Left renal pelvis (tissue), 4 donors: ENCODE measurements at places on chromosomes 5 and 9.

DNA sequence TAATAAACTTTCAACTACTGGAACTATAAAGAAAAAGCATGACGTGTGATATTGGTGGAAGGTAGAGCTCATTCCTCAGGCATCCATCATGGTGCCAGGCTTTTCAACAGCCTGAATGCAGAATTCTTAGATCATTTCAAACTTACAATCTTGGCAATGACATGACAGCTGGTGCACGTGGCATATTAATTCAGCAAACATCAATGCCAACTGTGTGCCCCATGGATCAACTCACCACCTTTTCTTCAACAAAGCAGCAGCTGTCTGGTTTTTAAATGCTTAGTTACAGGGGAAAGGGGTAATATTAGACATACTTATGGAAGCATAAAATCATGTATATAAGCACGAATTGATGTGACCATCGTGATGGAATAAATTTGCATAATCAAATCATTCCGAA, 56.0 kb upstream of the OR13F1 start:
- no peak for DNase-seq

DNA sequence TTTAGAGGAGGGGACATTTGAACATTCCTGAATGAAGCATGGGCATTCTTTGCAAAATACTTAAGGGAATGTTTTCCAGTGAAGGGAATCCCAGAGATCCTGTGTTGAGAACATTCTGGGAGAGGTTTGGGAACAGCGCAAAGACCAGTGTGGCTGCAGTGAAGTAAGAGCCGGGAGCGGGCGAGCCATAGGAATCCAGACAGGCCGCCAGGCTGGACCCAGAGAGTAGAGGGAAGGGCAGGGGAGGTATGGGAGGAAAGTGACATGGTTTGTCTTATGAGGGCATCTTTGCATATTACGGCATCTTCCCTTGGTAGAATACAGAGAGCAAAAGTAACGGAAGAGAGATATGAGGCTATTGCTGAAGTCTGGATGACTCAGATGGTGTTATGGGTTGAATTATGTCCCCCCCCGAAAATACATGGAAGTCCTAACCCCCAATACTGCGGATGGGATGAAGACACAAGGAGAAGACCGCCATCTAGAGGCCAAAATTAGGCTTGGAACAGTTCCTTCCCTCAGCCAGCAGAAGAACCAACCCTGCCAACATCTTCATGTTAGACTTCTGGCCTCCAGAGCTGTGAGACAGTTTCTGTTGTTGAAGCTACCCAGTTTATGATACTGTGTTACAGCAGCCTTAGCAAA, 268.2 kb downstream of the MAST4 start:
- DNase-seq = no peak

DNA sequence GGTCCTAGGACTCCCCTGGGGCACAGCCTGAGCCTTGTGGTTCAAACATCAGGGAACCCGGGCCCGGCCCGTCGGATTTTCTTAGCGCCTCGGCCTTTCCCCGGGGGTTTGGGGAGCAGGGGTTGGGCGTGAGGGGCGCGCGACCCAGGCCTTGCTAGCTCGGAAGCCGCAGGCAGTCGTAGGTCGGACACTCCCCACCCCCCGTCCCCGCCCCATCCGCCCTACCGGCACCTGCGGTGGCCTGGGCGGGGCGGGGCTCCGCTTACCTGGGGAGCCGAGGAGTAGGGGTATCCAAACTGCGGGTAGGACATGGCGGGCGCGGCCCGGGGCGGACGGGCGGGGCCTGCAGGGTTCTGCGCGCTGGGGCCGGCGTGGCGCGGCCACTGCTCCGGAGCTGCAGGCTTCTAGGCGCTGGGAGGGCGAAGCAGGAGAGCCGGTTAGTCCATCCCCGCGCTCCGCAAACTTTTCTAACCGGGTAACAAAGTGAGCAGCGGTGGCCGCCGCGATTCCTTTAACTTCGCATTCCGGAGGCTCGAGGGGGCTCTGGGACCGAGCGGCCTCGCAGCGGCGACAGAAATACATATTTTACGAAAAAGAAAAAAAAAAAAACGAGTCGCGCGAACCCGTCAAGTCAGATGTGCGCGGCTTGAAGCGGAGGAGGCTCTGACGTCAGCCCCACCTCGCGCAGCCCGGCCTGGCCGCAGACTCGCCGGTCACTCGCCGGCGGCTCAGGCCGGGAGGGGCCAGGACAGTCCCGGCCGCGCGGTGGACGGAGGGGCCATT, at the start of gene IRX4:
Gene IRX4, minus strand, starts transcription at position 589 of the 783 bp plus-strand sequence. Its CDS starts 278 bp downstream, at position 311.
- no peak for DNase-seq

DNA sequence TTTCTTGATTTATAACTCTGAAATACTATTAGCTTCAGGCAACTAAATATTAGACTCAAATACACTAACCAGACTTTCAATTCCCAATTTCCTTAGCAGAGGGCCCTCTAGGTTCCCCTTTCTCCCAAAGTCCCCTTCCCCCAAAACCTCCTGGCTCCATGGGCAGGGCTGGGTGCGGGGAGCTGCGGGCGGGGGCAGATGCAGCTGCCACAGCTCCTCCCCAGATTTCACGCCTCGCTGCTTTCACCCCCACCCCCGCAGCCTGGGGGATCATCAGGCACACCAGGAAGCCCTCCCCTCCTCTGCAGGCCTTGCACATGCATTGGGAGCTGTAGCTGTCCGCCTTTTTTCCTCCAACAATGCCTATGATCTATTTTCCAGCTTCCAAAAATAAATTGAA, 82.8 kb upstream of the SPATA31C2 start:
- no peak for DNase-seq

- no peak for DNase-seq
Measured at GRCh38 chr9:16687678-16688369, 182.6 kb downstream of the BNC2 start.

DNA sequence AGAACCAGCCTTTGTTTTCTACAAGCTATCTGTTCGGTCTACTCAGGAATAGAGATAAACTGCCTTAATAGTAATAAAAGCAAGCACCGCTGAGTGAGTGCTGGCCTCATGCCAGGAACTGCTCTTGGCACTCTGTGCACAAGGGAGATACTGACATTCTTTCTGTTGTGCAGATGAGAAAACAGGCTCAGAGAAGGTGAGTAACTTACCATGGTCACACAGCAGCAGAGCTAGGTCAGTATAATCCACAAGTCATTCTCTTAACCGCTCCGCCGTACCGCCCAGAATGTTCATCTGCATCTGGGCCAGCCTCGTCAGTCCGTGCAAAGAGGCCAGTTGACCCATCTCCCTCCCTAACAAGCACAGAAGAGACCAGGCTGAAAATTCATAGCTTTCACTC, 27.4 kb downstream of the QRFP start:
- no peak for DNase-seq

DNA sequence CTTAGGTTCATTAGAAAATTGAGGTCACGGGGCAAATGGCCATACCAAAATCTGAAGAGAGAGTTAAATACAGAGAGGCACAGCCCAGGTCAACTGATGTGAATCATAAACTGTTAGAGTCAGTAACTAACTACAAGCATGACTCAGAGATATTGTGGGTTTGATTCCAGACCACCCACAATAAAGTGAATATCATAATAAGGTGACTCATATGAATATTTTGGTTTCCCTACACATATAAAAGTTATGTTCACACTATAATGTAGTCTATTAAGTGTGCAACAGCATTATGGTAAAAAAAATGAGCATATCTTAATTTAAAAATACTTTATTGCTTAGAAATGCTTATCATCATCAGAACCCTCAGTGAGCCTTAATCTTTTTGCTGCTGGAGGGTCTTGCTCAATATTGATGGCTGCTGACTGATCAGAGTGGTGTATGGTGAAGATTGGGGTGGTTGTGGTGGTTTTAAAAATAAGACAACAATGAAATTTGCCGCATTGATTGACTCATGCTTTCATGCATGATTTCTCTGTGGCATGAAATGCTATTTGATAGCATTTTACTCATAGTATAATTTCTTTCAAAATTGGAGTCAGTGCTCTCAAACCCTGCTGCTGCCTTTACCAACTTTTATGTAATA, 53.1 kb upstream of the EDIL3 start:
- DNase-seq = no peak

- no peak for DNase-seq
Measured at GRCh38 chr5:137199966-137200365, 299.2 kb downstream of the SPOCK1 start.

- no peak for DNase-seq
Measured at GRCh38 chr9:99119976-99120655, 15.2 kb downstream of the TGFBR1 start.

DNA sequence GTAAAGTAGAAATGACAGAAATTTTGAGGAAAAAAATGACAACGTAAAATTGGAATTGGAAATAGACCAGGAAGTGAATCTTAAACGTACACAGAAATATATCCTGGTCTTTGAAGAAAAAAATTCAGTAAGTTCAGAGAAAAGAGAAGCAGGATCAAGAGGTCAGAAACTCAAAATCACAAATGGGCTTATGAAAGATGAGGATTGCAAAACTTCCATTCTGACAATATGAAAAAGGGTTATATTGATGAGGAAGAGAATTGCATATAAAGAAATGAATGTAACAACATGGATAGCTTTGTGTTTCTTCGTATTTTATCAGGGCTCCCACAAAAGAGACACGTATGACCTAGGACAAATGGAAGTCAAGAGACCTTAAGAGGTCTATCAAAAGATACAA, 58.1 kb downstream of the OXCT1 start:
- no peak for DNase-seq

DNA sequence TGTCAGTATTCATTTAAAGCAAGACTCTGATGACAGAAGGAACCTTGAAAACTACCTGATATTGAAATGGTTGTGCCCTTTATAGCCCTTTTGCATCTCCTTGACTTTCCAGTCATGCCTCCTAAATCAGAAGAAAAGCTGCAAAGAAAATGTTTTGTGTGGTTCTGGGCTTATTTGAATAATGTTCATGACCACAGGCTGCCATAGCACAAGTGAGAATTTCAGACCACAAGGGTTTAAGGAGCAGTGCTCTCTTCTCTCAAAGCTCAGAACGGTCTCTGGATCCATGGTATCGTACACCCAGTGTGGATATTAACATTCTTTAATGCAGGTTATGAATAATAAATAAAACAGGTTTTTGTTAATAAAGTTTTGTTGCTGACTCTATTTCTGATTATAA, 54.2 kb downstream of the GPR107 start:
- no peak for DNase-seq

DNA sequence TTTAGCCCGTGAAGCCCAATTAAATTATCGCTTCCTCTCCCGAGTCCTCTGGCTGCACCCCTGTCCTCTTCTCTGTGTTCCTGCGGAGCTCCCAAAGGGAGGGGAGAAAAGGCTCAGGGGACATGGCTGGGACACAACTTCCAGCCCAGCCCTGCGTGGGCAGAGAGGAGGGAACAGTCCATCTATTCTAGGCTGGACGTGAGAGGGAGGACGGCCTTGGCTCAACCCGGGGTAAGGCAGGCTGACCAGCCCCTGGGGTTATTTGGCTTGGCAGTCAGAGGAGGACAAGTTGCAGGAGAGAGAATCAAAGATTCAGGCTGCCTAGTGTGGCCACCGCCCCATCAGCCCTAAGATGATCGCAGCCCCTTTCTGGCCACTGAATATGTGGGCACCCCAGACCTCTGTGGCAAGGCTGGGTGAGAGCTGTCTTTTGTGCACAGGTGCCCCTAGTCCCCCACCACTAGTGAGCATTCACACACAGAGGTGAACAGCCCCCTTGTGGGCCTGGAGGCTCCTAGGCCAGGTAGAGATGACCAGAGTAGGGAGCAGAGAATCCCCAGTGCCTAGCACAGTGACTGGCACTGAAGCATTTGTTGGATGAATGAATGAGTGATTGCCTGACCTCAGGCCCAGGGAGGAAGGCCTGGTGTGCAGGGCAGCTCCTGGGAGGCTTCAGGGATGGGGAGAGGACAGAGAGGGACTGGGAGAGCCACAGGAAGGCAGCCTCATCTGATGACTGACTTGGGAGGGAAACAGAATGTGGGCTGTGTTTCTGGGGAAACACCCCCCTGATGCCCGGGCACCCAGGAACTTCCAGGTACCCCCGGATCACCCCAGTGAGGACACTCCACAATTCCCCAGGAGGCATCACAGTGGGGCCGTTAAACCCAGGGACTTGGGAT, 133.9 kb downstream of the C9orf50 start:
- DNase-seq = no peak

DNA sequence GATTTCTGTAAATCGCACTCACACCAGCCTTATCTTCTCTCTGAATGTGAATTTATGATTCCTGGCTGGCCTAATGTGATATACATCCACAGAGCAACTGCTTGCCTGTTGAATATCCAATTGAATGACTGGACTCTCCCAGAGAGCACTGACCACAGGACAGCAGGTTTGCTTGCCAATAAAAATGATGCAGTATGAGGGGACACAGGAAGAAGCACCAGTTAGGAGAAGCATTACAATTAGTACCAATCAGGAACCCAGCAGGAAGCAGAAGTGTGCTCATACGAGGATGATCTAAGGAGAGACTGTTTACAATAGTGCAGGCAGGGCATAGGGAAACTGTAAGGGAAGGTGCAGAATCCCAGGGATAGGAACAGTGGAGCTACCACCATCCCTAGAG, 127.2 kb upstream of the ZNF366 start:
- no peak for DNase-seq
